Activated T-cell treated with anti-CD3 and anti-CD28 coated beads, Interleukin-2, amount 50 U/mL, for 72 hours (primary cell): ENCODE measurements at places on chromosomes 3 and 15. TPM values are rescaled to one million over a fixed set of nuclear protein-coding genes. Genes with fewer than 3 reads are reported as not detected.

GRCh38 chr3:151873398-151873797 is at the start of gene SUCNR1:
SUCNR1 (plus strand) TSS chr3:151873643; CDS start chr3:151879893, 6,250 bp downstream.
- no peak within 1 kb of the TSS for H3K4me3 ChIP-seq
- no peaks in the 10 kb centered on the region for H3K27me3 ChIP-seq
- peaks cover 11% of the 10 kb centered on the region for H3K4me1 ChIP-seq
- no peak within 1 kb of the TSS for H3K27ac ChIP-seq
- DNase-seq, result no peak

TM4SF4 gene
- total RNA-seq, result not detected

GRCh38 chr15:94324117-94324826 is 92.9 kb downstream of the MCTP2 start:
- peaks cover 10% of the 10 kb centered on the region for H3K36me3 ChIP-seq
- peak overlapping the region; percentile 74 for H3K27ac ChIP-seq
- peak overlapping the region; percentile 68 for H3K4me3 ChIP-seq
- no peaks in the 10 kb centered on the region for H3K27me3 ChIP-seq
- peaks cover 29% of the 10 kb centered on the region for H3K4me1 ChIP-seq
- DNase-seq, result peak; percentile 66

CCDC39 gene
- not detected for total RNA-seq

- H3K27me3 ChIP-seq, result peaks cover 26% of the 10 kb centered on the region
- H3K36me3 ChIP-seq, result no peaks in the 10 kb centered on the region
- H3K4me1 ChIP-seq, result peaks cover 6% of the 10 kb centered on the region
These were observed 254.2 kb downstream of the GAP43 start for GRCh38 chr3:115877615-115877899.
